ENCODE measurements at places on chromosomes 2 and 18.

DNA sequence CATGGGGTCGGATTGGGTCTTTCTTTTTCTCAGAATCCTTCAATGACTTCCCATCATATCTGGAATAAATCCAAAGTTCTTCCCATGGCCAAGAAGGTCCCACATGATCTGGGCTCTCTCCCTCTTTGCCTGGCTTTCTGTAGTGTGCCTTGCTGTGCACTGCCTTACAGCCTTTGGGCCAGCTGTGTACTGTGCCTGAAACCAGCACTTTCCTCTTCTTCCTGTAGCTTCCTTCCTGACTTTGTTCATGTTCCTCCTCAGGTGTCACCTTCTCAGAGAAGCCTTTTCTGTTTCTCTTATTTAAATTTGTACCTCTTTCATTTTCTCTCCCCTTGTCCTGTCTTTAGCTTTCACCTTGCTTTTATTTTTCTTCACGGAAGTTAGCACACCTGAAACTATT lies 4.3 kb upstream of the CDCA7 start:
- no peak for DNase-seq

GRCh38 chr2:188993247-188993646 lies 19.1 kb downstream of the COL3A1 start:
- no peak for DNase-seq

DNA sequence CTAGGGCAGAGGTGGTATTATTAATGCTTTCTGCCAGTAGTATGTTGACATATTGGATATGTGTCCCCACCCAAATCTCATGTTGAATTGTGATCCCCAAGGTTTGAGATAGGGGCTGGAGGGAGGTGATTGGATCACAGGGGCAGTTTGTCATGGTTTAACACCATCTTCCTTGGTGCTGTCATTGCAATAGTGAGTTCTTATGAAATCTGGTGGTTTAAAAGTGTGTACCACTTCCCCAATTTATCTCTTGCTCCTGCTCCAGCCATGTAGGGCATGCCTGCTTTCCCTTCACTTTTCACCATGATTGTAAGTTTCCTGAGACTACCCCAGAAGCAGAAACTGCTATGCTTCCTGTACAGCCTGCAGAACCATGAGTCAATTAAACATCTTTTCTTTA lies 47.1 kb upstream of the THSD7B start:
- no peak for DNase-seq

DNA sequence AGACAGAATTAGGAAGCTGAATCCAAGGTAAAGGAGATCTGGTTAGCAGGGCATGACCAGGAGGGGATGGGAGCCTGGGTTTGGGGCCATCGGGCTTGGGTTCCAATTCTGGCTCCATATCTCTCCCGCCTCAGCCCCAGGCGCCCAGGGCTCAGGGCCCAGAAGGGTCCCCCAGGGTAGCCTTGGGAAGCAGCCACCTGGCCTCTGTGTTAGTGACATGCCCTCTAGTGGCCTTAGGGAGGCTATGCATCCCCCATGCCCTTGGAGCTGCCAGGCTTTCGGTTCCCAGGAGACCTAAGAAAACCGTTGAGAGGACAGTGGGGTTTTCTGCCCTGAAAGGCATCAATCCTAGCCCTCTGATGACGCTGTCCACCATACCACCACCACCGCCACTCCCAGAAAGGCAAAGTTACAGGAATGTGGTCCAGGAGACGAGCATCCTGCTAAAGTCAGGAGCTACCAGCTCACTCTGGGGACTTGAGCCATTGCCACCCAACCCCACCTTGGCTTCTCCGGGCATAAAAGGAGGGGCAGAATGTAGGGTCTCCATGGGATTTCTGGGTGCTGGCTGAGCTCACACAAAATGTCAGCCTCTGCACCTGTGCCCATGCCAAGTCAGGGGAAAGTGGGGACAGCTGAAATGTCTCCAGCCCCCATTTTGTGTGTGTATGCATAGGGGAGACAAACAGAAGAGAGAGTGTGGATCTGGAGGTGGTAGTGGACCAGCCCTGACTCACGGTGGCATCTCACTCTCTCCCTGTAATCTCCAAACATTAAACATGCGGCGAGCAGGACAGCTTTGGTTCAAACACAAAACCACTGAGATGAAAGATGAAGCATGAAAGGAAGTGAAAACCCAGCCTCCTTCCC lies 56.5 kb downstream of the EMX1 start:
- peak; percentile 70 for DNase-seq

- no peak for DNase-seq
Observed at GRCh38 chr2:217398101-217398500, 538.2 kb upstream of the TNP1 start.
